Stimulated activated CD4-positive, alpha-beta T cell treated with anti-CD3 and anti-CD28 coated beads, Interleukin-4, amount 100 ng/mL, for 1 hour (primary cell): ENCODE measurements at places on chromosomes 1 and 21.
A peak's percentile ranks its signal among the peaks of the same experiment; 100 is the strongest.

DNA sequence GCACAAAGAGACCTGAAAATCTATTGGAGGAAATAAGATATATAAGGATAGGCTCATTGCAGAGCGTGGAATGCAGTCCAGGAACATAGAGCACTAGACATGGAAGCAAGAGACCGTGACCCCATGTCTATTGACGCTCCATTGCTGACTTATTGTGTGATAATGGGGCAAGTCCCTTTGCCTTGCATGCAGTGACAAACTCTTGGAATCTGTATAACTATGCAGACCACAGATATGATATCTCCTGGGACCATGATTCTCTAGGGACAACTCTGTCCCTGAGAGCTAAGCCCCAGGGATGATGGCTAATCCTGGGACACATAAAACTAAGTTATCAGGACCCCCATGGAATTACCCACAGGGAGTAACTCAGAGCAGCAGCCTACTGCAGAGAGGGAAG, 73.1 kb upstream of the PRDX6 start:
- DNase-seq: no peak

DNA sequence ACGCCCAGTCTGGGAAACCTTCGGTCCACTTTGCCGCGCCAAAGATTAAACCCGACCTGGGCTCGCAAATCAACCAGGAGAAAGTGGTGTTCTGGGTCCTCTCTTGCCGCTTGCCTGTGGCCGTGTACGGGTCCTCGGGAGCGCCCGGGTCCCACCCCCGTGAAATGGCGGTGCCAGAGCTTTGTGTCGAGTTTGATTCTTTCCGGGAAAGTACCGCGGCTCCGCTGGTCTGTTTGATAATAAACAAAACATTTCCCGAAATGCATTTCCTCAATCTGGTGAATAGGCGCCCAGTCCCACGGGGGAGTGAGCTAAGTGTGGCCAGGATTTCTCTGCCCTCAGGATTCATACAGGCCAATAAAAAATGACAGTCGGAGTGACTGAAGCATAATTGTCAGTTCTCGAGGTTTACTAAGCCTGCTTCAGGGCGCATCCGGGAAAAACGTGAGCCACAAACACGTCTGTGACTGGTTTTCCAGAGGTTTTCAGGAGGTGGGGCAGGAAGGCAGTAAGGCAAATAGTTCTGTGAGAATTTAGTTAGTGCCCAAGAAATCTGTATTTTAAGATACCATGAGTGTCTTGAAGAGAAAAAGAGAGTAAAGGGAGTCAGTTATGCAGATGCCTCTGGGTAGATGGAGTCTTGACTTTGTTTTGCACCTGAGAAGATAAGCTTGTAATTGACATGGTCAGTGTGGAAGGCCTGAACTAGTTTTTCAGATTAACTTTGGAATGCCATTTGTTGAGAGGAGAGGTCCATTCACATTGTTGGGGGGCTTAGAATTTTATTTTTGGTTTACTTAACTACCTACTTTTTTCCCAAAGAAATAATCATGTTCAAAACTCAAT, 675 bp downstream of the IFNAR1 start:
- peak; percentile 72 for DNase-seq

DNA sequence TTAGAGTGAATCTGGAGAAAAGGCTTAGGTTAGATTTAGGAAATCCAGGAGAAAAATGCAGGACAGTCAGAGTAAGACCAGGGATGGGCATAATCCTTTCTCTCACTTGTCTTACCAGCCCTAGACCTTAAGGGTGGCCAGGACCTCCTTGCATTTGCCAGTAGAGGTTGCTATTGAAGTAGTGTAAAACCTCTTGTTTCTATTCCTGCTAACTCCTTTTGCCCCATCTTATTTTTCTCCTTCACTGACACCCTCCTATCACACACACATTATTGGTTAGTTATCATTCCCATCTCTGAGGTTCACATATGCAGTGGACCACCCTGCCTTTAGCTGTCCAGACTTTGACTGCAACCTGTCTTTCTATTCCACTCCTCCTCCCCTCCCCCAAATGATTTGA, 75.0 kb upstream of the MACF1 start:
- DNase-seq: no peak

- DNase-seq: peak; percentile 24
These were observed 30.2 kb downstream of the ADARB1 start for GRCh38 chr21:45104560-45104959.

GRCh38 chr1:63920154-63921117, 146.6 kb downstream of the ROR1 start:
- no peak for DNase-seq

GRCh38 chr21:35050348-35051286, 1.5 kb upstream of the RUNX1 start:
- DNase-seq: no peak

GRCh38 chr1:36542024-36542961, 59.6 kb upstream of the CSF3R start:
- no peak for DNase-seq

DNA sequence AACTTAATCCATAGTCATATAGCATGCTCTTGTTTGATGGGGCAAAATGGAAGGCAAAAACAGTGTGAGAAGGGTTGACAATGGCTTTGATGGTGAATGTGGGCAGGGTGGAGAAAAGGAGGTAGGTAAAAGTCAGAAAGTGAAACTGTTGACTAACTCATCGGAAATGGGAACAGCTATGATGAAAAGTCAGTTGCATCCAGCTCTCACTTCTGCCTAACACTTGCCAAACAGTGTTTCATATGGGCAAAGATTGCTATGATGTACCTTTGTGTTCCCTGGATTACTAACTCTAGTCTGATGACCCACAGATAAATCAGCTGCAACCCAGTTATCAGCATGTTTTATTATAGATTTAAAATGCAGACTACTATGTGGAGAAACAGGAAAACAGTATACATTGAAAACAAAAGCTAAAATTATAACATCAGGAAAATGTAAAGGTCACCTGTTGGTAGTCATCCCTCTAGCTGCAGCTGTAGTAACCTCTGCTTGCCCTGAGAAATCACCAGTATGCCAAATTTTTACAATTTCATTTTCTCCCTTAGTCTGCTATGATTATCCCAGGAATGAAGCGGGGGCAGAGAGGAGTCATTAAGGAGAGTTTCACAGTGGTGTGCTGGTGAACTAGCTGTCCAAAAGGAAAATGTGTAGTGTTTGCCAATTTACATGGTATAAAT, 11.7 kb downstream of the TNFSF18 start:
- DNase-seq: no peak

GRCh38 chr1:221335161-221336101, 406.5 kb downstream of the DUSP10 start:
- no peak for DNase-seq

DNA sequence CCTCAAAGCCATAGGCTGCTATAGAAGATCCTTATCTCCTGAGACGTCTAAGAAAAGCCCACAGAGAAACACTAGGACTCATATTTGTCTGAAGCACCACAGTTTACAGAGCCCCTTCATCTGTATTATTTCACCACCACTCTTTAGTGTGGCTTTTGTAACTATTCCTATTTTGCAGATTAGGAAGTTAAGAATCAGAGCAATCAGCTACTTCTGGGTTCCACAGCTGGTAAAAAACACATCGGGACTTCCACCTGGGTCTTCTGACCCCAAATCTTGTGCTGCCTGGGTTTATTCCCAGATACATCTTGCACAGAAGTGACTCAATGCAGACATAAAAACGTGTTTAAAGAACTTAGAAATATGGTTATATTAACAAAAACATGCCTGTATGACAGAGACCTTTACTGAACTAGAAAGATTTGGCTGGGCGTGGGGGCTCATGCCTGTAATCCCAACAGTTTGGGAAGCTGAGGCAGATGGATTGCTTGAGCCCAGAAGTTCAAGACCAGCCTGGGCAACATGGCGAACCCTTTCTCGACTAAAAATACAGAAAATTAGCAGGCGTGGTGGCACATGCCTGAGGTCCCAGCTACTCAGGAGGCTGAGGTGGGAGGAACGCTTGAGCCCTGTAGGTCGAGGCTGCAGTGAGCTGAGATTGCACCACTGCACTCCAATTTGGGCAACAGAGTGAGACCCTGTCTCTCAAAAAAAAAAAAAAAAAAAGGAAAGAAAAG, 40.9 kb downstream of the ELK4 start:
- DNase-seq: no peak

DNA sequence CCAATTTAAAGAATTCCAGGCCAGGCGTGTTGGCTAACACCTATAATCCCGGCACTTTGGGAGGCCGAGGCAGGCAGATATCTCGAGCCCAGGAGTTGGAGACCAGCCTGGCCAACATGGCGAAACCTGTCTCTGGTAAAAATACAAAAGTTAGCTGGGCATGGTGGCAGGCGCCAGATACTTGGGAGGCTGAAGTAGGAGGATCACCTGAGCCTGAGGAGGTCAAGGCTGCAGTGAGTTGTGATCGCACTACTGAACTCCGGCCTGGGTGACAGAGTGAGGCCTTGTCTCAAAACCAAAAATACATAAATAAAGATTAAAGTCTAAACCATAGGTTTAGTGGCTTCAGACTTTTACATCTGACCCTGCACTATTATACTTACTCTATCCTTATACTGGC, 32.4 kb downstream of the BTG3 start:
- DNase-seq: no peak

- peak; percentile 70 for DNase-seq
These were observed 120.6 kb downstream of the SPSB1 start for GRCh38 chr1:9413071-9413876.

DNA sequence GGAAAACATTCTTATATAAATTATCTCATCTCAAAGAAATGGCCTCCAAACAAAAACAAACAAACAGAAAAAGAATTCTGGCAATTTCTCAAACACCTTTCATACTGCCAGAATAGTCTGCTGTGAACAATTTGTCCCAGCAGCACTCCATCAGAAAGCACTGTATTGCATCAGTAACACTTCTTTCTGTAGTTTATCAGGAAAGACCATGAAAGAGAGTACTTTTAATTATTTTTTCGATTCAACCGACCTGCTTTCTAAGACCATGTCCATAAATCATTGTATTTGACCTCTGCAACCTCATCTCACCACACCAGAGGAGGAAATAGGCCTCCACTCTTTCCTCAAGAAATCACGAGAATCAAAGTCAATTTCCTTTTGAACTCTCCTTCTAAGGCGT, 1579.9 kb downstream of the MRPL39 start:
- DNase-seq: no peak

DNA sequence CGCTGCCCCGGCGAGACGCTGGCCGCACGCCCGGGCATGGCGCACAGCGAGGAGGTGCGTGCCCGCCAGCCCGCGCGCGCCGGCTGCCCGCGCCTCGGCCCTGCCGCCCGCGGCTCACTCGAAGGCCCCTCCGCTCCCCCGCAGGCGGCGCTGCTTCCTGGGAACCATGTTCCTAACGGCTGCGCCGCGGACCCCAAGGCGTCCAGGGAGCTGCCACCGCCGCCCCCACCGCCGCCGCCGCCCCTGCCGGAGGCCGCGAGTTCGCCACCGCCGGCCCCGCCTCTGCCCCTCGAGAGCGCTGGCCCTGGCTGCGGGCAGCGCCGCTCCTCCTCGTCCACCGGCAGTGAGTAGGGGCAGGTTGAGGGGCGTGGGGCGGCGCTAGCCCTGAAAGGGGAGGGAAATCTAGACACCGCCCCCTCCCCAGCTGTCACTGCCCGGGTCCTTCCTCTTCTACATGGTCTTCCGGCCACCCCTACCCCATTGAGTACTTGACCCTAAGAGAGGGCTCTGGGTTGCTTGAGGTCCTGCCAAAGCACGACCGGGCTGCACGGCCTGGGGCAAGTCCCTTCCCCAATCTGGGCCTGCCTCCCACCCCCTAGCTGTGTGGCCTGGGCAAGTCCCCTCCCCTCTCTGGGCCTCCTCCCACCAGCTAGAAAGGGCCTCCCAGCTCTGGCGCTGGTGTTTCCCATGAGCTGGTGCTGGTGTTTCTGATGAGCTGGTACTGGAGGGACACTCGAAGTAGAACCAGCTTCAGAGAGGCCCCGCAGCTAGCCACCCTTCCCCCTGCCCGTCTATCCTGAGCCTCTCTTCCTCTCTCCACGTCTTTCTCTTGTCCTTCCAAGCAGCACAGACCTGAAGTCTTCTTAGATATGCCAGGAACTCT, 17.0 kb downstream of the TNFRSF25 start:
- peak; percentile 42 for DNase-seq

DNA sequence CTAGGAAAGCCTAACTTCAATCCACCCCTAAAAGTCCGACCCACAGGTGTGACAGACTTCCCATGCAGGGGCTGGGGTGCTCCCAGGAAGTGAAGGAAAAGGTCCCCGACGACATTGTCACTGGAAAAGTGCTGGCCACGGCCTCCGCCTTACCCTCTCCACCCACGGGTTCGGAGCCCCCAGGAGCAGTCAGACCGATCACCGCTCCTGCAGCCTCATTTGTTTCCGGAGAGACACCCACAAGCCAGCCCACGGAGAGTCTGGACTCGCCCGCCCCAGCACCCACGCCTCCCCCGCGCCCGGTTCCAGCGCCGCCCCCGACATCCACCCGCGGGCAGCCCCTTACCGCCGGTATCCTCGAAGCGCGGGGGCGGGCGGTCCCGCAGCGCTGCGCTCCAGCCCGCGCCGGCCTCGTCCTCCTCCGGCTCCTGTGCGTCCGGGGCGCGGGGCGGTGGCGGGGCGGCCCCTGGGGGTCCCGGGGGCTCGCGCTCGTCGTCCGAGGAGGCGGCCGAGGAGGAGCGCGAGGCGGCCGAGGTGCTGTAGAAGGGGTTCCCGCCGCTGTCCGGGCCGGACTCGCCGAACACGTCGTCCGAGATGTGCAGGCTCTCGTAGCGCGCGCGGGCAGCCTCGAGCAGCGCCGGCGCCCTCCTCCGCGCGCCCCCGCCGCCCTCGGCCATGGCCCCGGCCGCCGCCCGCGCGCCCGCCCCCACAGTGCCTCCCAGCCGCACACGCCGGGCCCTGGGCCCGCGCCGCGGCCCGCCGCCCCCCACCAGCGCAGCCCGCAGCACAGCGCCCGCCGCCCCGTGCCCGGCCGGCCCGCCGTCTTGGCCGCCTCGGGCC, 660 bp downstream of the PGBD5 start:
- peak; percentile 1 for DNase-seq

DNA sequence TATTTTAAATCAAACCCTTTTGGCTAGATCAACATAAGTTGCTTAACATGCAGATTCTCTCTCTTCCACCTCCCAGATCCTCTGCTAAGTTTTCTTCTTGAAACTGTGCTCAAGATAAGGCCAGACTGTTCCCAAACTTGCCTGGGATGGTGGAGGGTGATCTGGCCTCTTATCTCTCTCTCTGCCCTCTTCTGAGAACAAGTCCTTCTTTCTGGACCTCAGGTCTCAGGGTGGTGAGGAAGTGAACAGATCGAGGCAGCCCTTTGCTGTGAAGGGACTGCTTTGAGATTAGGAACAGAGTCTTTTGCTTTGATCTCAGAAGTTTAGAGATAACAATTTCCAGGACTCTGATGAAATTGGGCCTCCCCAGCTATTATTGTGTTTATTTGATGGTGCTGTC, 70.7 kb downstream of the HUNK start:
- DNase-seq: no peak
